ENCODE measurements at places on chromosomes 5 and 9.

DNA sequence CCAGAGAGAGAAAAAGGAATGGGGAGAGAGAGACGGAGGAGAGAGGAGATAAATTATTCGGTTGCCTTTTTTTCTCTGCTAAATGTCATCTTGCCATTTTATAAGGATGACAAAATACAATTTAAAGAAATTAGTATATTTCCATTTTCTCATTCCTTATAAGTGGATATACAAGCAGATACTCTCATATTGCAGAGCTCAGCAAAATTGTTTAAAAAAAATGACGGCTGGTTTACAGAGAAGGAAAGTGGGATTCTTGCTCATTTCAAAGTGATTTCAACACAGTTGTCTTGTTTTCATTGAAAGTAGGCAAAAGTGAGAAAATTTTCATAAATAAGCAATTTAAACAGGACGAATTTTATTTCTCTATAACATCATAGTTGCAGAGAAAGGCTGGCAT is 641.9 kb upstream of the CDH6 start:
- no peak for DNase-seq

DNA sequence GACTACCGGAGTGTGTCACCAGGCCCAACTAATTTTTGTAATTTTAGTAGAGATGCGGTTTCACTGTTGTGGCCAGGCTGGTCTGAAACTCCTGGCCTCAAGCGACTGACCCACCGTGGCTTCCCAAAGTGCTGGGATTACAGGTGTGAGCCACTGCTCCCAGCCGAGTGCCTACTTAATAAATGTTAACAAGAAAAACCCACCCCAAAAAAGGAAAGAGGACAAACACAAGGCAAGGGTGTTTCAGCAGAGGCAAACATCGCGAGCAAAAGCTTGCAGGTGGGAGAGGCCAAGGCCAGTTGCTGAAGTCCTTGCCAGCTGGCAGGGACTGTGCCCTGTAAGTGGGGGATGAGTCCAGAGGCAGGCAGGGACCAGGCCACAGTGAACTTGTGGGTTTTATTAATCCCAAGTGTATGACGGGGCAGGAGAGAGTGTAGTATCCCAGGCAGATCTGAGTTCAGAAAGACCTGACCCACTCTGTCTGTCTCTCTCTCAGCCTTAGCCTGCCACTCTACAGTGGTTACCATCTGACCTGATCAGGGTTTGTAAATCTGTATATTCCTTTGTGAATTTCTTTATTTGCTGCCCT is 6.4 kb upstream of the FPGS start:
- DNase-seq, result no peak

- DNase-seq, result no peak
Measured at GRCh38 chr5:115194676-115195075, 25.0 kb upstream of the TRIM36 start.

DNA sequence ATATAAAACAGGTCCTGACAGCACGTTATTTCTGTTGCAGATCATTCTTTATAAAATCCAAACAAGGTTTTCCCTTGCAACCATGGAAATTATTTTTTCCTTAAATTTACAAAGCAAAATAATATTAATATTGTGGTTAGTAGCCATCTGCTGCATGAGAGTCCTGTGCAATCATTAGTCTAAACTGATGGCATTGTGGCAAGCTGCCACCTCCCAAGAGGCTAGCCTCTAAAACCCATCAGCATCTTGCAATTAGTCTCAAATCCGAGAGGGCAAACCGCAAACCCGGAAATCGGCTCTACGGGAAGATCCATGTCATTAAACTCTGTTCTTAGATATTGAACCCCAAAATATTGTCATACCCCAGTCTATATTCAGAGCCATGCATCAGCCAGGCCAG is 11.3 kb upstream of the CDH6 start:
- DNase-seq, result no peak

GRCh38 chr9:122151267-122151828 is 8.2 kb downstream of the NDUFA8 start:
- no peak for DNase-seq

GRCh38 chr9:127543221-127543620 is 68.9 kb upstream of the STXBP1 start:
- DNase-seq, result no peak

GRCh38 chr5:172712610-172713009 is 58.4 kb downstream of the DUSP1 start:
- DNase-seq, result no peak

- no peak for DNase-seq
Measured at GRCh38 chr5:124056326-124056990, 544.5 kb downstream of the CSNK1G3 start.
